ENCODE measurements at places on chromosomes 6 and 20.

DNA sequence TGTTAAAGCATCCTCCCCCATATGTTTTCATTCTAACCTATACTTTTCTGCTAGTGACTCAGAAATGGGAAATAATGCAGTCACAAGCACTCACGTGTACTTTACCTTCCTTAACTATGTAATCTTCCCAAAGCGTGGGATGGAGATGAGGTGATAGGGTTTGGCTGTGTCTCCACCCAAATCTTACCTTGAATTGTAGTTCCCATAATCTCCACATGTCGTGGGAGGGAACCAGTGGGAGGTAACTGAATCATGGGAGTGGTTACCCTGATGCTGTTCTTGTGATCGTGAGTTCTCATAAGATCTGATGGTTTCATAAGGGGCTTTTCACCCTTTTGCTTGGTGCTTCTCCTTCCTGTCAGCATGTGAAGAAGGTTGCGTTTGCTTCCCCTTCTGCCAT is 35.4 kb downstream of the AGPAT4 start:
- no peak for DNase-seq

DNA sequence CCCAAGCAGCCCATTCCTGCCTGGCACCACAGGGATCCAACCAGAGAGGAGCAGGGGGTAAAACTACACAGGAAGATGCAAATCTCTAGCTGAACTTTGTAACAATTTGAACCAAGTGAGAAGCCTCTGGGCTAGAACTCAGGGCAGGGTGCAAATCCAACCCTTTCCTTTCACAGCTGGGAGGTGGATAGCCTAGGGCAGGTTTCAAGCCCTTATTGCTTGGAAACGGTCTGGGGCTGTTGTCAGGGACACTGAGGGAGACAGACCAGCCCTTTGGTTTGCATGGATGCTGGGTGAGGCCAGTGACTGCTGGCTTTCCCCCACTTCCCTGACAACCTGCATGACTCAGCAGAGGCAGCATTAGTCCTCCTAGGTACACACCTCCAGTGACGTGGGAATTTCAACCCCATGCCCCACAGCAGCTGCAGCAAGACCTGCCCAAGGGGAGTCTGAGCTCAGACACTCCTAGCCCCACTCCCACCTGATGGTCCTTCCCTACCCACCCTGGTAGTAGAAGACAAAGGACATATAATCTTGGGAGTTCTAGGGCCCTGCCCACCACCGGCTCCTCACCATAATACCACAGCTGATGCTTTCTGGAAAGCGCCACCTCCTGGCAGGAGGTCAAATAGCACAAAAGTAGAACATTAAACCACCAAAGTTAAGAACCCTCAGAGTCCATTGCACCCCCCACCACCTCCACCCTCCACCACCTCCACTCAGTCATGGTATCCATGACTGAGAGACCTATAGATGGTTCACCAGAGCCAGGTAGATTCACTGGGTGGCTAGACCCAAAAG is 797.7 kb upstream of the MAN1A1 start:
- no peak for DNase-seq

DNA sequence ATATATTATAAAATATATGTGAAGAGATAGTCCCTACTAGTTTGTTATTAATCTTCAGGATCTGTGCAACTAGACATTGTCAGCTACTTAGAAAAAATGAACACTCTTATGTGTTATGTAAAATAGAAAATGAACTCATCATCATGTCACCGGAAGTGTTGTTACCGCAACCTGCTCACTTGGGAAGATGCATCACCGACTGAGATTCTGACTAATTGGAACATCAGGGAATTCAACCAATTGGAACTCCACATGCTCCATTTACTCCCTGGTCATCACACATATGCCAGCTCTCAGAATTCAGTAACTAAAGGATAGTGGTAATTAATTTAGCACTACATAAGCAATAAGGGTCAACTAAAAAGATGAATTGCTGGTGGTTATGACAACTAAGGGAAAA is 16.7 kb upstream of the B3GAT2 start:
- DNase-seq = no peak

DNA sequence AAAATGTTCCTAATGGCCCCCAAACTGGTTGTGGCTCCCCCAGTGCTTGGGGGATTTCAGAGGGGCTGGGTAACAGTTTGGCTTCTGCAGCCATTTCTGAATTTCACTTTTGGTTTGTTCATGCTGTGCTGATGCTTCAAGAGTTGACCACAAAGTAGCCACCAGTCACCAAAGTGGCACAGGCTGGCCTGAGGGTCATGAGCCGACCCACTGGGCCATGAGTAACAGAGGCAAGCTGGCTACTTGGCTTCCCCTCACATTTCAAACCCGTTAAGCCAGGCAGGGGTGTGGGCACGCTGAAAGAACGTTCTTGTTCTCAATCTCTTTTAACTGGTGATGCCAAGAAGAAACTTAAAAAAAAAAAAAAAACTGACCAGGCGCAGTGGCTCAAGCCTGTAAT is 15.1 kb upstream of the NXT1 start:
- no peak for DNase-seq

GRCh38 chr20:63087872-63088680 is 81.3 kb upstream of the BHLHE23 start:
- peak; percentile 52 for DNase-seq

DNA sequence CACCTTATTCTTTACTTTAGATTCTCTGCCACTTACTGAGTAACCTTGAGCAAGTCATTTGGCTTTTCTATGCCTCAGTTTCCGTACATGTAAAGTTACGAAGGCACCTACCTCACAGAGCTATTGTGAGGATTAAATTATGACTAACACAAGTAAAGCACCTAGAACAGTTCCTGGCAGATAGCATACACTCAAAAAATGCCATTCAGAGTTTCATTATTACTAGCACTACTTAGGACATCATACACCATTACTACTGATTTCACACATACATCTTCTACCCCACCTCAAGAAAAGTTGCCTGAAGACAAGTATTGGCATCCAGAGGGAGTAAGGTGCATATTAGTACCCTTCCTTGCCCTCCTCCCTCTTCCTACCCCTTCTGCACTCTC is 107.8 kb downstream of the OGFRL1 start:
- DNase-seq = no peak

DNA sequence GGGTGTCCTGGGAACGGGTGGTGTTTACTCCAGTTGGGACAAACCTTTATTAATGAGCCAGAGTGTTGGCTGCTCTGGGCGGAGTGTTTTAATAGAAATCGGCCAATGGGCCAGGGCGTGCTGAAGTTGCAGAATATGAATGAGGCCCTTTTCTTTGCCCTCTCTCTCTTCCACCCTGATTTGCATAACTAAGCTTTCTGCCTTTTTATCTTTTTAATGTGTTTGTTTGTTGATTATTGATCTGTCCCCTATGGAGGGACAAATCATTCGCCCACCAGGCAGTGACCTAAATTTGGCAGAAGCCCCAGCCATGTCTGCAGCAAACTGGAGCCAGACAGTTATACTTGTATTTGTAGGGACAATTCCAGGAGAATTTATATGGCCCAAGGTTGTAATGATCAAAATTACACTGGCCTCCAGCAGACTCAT is 420.9 kb downstream of the PREX1 start:
- no peak for DNase-seq
